ENCODE measurements at places on chromosomes 2 and 18.
A peak's percentile ranks its signal among the peaks of the same experiment; 100 is the strongest.

DNA sequence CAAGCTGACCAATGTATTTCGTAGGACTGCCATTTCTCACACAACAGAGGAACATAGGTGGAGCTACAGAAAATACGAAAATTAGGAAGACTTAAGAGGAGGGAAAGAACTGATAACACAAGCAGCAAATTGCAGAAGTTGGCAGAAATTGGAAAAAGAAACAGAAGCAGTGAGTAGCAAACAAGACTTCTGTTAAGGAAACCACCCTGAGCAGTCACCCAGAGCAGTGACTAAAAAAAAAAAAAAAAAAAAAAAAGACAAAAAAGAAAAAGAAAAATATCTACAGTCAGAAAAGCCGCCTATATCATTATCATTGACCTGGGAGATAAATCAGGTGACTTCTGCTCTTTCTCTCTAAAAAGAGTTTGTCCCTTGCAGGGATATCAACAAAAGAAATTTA lies 21.4 kb downstream of the STK17B start:
- peak; percentile 70 for DNase-seq

- DNase-seq = no peak
Observed at GRCh38 chr2:48829569-48829968, 74.0 kb upstream of the LHCGR start.

DNA sequence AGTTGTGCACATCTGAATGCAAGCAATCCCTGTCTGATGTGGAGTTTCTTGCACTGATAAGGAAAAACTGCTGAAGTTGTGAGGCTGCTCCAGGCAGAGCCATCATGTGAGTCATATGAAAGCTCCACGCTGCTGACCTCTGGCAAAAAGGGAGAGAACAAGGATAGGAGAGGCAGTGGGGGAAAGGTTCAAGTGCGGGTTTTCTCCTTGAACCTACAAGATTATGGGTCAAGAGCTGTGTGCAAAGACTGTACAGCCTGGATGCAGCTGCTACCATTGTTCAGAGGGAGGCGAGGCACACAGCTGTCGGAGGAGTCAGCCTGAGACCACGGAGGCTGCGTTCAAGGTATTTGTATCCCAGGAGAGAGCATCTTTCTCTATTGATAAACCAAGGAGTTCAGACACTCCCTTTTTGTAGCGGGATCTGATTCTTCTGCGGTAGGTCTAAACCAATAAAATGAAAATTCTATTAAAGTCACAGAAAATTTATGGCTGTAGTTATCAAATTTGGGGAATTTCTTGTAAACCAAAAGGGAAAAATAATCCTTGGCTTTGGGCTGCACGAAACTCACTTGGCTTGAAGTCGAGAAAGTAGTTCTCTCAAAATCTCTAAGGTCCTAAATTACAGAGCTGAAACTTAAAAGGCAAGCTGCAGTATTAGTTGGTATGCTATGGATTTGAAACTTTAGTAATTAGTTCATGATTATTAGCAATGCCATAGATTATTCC lies at the start of gene CDK15:
Gene CDK15, plus strand, starts transcription at position 96 of the 729 bp plus-strand sequence. Its CDS starts 128 bp downstream, at position 224.
- DNase-seq = no peak

DNA sequence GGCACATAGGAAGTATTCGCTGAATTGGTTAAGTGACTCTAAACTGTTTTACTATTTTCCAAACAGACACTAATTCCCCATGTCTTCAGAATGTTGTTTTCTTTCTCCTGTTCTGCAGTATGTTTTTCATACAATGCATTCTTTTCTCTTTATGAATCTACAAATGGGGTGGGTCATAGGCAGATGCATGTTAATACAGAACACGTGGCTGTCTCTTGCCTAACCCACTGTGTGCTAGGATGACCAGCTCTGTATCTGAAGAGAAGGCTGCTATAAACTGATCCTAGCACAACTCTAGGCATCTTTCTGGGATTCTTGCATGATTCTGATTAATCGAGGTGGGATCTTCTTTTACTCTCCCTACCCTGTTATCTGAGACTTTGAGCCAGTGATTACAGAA lies 826.0 kb downstream of the PLCL1 start:
- no peak for DNase-seq

DNA sequence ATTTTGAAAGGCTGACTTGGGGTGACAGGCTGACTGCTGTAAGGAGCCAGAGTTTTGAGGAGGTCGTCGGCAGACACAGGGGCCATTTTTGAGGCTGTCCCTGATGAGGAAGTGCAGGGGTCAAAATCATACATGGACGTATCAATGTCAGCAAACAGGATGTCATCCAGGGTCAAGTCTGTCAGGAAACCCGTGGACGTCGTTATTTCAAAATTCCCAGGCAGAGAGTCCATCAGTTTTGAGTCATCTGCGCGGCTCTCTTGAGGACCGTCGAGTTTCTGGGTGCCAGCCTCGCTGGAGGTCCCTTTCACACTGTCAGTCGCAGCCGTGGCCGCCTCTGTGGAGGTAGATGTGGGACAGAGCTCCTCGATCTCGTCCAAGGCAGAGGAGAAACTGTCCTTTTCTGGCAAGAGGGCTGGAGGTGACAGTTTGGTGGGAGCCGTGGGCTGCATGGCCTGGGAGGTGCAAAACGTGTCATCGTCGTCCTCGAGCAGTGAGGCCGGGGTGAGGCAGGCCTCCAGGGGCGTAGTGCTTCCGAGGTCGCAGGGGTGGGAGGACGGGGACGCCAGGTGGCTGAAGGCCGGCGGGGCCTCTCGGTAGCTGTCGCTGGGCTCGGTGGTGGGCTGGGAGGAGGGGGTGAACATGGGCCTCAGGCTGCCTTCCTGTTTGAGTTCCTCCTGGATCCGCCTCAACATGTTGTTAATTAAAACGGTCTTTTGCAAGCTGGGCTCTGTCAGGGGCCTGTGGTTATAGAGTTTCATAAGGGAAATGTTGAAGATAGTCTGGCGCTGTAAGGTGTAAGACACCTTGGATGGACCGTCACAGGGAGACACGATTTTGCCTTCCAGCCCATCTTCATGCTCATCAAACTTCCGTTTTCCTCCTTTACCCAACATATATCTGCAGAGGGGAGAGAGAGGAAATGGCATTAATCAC lies 17.5 kb downstream of the SERTAD2 start:
- DNase-seq = peak; percentile 50

- no peak for DNase-seq
Observed at GRCh38 chr2:101007415-101008345, 5.6 kb downstream of the RPL31 start.

DNA sequence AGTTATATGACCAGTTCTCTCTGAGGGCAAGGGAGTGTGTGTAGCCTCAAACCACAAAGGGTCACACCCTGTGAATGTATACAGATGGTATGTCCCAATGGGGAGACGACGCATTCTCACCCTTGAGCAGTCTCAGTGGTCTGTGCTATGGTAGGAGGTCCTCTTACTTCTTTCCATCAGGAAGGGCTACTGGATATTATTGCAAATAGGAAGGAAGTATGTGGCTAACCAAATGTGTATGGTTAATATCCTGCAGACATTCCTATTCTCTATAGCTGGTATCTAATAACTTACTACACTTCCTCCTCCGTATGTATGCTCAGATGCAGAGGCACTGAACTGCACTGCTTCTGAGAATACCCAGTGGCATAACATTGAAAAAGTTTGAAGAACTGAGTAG lies 306.7 kb upstream of the CCDC68 start:
- peak; percentile 37 for DNase-seq

GRCh38 chr18:12880541-12880910 lies 3.5 kb downstream of the PTPN2 start:
- DNase-seq = peak; percentile 93

DNA sequence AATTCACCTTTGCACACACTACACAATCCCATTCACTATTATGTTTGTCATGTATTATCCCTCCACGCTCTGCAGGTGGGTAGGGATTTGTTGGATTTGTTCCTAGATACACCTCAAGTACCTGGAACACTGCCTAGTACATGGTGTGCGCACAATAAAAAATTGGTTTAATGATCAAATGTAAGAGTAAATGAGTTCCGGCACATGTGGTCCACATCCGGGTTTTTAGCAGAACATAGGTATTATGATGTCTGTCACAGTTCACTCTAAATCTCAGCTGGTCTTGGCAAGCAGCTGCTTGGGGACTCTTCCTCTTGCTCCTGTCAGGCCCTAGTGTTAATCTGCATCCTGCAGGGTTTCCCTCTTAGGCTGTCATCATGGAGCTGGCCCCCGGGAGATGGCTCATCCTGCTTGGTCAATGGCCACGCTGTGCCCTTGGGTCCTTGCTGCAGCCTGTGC lies 21.8 kb upstream of the IL1R1 start:
- no peak for DNase-seq

GRCh38 chr2:14999114-14999661 lies 366.7 kb downstream of the LRATD1 start:
- DNase-seq = no peak

DNA sequence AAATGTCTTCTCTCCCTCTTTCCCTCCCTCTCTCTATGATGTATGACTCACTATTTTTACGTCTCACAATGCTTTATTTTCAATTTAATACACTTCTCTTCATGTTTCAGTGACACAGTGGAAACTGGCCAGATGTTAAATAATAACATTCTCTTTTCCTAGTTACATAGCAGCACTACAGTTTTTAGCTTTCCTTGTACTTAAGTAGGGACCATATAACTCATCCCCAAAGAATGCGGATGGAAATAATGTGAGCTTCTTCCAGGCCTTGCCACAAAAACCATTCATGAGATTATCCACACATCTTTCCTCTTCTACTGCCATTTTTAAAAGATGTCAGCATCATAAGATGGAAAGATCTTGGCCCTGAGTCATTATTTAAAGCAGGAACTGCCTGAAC lies 789.4 kb downstream of the LRP1B start:
- DNase-seq = no peak

DNA sequence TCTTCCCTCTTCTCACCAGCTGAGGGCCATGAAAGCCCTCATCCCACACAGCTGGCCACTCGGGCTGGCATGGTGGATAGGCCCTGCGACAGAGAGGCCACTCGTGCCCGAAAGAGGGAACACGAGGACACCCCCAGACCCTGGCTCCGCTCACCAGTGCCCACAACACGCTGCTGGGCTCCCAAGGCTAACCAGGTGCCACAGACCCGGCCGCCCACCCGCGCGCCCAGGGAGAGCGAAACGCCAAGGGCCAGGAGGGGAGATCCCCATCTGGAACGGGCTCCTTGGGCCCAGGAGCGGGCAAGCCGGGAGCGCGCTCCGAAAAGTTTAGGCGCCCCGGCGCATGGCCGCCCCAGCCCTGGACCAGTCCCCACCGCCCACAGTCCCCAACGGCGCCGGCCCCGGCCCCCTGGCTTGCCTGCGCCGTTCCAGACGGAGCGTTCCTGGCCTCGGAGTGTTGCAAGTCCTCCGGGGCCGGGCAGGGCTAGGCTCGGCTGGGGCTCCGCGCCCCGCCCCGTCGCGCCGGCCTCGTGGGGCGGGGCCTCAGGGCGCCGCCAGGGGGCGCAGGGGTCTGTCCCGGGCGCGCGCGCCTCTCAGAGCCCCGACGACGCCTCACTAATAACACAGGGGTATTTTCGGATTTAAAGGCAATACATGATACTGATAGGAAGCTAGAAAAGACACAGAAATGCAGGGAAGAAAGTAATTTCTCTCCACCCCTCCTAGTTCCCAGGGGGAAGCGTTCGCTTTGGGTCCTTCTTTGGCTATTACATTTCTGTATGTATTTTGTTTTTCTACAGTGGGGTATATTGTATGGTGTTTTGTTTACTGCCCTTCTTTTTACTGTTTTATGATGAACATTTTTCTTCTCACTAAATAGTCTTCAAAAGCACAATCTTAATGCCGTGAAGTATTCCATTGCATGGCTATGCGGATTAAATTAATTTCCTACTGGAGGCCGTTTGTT lies at the start of gene TMBIM1:
Gene TMBIM1, minus strand, starts transcription at position 456 of the 967 bp plus-strand sequence. CDS start 10,362 bp downstream, outside the sequence.
- DNase-seq = peak; percentile 93

- DNase-seq = no peak
Observed at GRCh38 chr2:188272121-188272520, 19.6 kb upstream of the GULP1 start.

DNA sequence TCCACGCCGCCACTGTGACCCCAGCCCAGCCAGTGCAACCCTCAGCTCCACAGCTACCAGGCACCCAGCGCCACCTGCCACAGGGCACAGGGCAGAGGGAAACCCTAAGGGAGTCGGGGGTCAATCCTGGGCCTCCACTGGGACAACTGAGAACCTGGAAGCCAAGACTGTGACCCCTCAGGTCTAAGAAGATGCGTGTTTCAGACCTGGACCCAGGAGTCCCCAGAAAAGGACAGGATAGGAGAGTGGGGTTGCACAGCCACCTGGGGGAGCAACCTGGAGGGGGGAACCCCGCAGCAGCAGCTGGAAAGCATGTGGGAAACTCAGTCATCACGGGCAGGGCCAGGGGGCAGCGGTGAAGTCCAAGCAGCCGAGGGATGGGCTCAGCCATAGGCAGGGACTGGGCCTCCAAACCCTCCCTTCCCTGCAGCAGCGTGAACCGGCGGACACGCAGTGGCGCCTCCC lies 4.1 kb downstream of the ESPNL start:
- no peak for DNase-seq

DNA sequence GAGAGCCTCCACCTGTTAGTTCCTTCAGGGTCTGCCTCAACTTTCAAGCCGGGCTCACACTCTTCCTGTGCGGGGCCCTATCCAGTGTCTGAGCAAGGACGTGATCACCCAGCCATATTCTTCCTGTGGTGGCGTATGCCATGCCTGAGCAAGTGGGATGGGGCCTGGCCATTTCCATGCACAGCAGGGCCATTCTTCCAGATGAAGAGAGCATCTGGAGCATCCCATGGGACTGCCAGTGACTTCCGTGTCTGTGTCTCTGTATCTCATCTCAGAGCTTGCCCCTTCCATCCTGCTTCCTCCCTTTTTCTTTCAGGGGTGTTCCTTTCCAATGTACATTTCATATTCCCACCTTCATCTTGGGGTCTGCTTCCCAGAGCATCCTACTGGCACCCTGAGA lies 20.2 kb downstream of the SCG2 start:
- no peak for DNase-seq

GRCh38 chr18:907115-907884 lies 2.6 kb downstream of the ADCYAP1 start:
- no peak for DNase-seq

DNA sequence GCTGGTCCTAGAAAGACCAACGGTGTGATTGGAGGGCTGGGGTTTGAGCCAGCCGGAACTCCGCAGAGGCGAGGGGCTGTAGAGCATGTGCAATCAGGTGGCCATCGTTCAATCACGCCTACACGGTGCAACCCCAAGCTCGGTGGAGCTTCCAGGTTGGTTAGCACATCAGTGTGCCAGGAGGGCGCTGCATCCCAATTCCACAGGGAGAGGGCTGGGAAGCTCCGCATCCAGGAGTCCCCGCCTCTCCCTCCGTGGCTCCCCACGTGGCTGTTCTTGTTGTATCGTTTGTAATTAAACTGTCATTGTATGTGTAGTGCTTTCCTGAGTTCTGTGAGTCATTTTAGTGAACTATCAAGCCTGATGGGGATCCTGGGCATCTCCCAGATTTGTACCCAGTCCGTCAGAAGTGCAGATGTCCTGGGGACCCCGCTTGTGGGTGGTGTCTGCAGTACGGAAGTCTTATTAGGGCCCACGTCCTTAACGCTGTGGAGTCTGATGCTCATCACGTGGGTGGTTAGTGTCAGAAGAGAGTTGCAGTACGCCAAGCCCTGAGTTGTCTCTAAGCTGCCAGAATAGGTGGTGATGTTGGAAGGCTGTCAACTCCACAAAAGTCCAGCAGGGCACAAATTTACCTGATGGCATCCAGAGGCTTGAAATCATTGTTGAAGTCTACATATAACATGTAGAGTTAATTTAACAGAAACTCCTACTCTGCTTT lies 20.6 kb upstream of the AMMECR1L start:
- DNase-seq = no peak

GRCh38 chr2:51335087-51336058 lies 303.4 kb upstream of the NRXN1 start:
- no peak for DNase-seq

All from suppressor macrophage treated with lipopolysaccharide for 4 hours (primary cell).